ENCODE measurements at places on chromosomes 16 and 17.

DNA sequence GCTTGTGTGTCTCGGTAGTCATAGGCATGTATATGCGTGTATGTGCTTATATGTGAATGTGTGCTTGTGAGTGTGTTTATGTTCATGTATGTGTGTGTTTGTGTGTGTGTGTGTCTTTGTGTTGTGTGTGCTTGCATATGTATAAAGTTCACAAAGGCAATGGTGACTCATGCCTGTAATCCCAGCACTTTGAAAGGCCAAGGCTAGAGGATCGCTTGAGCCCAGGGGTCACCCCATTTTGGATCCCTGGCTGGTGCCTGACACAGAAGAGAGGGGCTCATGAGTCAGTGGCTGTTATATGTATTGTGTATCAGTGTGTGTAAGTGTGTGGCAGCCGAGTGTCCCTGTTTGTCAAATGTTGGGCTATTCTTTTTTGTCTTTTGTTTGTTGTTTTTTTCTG is 69.3 kb downstream of the ABCC1 start:
- DNase-seq, result no peak

GRCh38 chr17:27200476-27200875 is 93.4 kb upstream of the WSB1 start:
- DNase-seq, result no peak

GRCh38 chr16:779561-779960 is 8.6 kb downstream of the RPUSD1 start:
- DNase-seq, result no peak

DNA sequence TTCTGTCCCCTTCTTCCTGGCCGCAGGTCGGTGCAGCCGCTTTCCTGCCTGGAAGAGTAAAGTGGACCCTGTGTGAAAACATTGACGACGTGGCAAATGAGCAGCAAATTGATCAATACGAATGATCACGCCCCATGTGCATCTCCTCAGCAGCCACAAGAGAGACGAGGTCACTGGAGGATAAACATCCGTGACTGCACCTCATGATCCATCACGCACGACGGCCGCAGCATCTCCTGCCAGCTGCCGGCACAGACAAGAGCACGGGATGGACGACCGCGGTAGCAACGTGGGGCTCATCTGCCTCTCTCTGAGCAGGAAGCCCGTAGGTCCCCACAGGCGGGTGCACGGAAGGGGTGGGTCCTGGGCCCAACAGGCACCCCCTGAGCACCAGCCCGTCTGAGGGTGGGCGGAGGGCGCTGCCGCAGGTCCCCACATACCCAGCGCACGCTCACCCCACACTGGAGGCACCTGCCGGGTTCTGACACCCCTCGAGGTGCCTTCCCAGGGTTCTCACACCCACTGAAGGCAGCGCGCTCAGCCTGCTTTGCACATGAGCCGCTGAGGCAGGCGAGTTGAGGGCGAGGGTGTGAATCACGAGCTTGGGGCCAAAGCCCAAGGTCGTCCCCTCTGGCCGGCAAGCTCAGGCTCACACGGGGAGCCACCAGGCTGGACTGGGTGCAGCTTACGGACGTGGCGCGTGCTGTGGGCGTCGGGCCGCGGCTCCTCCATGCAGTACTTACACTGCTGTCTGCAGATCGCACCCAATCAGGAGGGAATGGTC is 12.3 kb upstream of the CDH15 start:
- no peak for DNase-seq

DNA sequence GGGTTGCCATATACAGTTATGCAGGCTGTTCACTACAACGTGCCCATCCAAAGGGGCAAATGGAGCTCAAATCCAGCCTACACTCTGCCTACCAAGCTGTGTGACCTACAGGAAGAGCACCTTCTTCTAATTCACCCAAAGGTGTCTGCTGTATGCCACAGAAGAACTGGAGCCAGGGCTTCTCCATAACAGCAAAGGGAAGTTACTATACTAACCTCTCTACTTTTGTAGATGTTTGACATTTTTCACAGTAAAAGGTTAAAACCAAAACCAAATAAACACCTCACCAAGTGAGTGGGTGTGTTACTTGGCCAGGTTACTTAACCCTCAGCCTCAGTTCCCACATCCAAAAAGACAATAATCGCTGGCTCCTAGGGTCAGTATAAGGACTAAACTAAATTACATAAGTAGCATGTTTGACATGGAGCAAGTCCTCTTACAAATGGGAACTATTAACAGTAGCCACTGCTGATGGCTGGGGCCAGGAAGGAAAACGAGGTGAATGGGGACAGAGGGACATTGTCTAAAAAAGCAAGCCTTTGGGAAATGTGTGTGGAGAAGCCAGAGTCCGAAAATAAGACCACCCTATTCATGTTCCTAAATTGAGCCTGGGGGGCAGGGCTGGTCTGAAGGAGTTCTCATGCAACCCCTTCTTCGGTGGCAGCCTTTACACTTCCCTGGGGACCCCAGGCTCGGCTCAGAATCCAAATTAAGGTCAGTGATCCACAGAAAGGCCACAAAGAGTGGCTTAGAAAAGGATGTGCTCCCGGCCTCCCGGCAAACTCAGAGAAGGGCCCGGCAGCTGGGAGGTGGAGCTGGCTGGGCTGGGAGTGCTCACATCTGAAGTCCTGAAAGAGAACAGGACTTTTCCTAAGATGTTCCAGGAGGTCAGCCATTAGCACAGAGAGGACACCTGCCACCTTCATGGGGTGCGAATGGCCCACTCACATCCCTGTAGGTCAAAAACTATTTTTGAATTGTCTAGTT is 13.5 kb downstream of the CUEDC1 start:
- peak; percentile 57 for DNase-seq

GRCh38 chr17:67245694-67246402 is 852 bp upstream of the HELZ start:
- no peak for DNase-seq

- no peak for DNase-seq
Measured at GRCh38 chr17:59637611-59638310, 18.1 kb downstream of the CLTC start.

GRCh38 chr16:50640391-50640790 is 40.7 kb downstream of the SNX20 start:
- DNase-seq, result no peak

DNA sequence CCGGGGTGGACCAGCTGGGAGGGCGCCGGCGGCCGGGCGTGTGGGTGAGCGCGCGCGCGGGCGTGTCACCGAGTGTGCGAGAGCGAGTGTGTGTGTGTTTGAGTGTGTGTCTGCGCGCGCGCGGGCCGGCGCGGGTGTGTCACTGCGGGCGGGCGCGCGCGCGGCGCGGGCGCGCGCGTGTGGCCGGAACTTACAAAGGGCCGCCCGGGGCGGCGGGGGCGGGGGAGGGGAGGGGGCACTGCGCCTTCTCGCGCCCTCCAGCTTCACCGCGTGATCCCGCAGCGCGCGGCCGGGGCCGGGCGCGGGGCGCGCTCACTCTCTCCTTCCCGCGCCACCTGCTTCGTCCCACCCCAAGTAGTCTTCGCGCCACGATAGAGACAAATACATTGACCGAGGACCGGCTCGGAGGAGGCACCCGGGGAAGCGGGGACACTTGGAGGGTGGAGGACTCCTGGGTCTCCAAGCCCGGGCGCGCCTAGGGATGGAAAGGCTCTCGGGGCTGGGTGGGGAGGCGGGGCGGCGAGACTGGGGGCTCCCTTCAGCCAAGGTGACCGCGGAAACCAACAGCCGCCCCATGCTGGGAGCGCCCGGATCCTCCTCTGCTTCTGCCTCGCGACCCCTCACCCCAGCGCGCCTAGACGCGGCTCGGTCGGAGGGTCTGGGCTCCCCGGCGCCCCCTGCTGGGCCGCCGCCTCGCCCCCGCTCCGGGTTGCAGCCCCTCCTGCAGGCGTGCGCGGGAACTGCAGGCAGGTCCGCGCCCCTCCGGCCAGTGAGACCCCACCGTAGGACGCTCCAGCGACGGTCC is at the start of gene SRCIN1:
Gene SRCIN1, minus strand, starts transcription at position 112 of the 805 bp plus-strand sequence. CDS start 247 bp downstream, outside the sequence.
- DNase-seq, result peak; percentile 71

DNA sequence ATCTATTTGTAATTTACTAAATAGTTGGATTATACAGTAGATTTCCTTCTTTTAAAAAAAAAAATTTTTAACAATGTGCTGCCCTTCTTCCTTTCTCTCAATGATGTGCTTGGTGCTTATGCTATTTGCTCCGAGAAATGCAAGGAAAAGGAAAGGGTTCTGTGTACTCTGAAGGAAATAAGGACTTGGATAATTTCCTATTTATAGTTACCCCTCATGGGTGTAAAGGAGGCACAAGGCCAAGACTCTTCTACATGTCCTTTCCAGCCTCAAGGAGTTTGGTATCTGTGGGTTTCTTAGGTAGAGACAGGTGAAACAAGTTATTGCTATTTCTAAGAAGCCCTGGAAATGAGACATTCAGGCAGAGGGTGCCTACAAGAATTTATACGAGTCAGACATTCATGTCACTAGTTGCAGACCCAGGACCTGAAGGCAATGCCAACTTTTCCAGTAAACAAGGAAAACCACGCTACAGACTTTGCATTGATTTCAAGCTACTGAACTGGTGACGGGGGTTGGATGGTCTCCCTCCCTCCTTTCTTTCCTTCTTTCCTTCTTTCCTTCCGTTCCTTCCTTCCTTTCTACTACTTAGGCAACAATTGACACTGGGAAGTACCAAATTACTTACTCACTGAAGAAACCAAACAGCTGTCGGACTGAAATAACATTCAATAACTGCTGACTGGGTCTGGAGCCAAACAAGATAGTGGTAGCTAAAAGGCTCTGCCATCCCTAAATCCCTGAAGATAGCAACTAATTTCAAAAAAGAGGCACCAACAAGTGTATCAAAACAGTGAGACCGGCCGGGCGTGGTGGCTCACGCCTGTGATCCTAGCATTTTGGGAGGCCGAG is 33.8 kb upstream of the GHDC start:
- DNase-seq, result no peak

DNA sequence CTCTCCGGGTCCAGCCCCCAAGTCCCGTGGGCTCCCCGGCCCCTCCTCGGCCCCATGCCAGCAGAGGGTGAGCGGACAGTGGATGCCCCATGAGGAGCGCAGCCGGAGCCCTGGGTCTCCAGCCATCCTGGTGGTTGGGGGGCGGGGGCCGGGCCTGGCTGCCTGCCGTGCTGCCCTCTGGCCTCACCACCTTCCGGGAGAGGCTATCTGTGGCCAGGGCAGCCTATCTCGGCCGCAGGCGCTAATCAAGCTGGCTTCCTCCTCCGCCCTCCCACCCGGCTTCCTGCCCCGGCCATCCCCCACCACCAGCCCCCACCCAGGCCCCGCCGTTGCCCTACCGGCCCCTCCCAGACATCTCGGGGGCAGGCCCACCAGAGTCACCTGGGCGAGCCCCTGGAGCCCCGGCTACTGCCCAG is 46.8 kb downstream of the ZFPM1 start:
- DNase-seq, result no peak

- no peak for DNase-seq
Measured at GRCh38 chr17:60079401-60080243, 901 bp upstream of the HEATR6 start.

DNA sequence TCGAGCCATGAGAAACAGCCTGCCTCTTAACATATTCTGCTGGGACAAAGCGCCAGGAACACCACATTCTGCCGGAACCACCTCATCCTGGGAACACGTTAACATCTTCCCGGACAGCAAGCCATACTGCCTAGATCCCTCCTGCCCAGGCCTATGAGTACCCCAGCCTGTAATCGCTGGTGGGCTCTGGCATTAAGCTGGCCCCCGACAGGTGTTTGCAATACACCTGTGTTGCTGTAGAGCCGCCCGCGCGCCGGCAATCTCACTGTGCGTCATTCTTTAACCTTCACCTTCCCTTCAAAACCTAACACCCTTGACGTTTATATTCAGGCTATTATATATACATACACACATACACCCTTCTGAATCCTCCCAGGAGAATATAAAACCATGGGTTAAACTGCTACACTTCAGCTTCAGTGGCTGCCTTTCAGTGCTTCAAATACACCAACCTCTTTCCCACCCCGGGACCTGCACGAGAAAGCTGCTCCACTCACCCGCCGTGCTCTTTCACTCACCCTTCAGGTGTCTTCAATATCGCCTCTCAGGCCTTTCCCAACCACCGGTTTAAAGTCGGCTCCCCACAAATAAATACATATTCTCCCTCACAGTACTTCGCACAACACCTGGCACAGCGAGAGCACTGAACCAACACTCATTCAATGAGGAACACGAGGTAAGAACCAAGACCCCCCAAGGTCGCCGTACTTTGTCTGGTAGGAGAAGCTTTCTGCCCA is 1.0 kb upstream of the ENDOV start:
- no peak for DNase-seq

- no peak for DNase-seq
Measured at GRCh38 chr17:73290399-73291259, 21.2 kb downstream of the CDC42EP4 start.

DNA sequence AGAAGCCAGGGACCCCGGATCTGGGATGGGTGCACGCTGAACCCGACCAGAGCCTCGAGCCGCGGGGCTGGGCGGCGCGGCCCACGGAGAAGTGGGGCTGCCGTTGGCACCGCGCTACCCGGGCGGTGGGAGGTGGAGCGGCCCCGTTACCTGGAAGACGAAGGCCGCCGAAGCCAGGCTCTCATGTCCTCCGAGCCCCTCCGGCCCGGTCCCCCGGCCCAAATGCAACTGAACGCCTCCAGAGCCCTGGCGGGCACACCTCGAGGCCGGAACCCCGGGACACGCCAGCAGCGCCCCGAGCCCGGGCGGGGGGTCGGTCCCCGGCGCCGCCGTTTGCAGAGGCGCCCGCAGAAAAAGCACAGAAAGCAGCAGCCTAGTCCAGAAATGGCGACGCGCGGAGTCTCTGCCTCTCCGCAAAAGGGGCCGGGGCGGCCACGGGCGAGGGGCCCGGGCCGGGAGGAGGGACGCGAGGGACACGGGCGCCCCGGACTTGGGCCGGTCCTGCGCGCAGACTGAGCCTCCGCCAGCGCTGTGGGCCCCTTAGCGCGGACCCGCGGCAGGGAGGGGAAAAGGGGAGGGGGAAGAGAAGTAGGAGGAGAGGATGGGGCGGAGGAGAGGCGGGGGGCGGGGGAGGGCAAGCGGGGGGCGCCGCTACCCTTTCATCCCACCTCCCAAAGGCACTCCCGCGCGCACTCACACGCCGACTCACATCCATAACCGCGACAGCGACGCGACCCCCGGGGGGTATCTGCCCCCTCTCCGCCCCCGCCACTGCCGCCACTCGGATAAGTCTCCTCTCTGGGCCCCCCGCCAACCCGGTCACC is 1.4 kb downstream of the AXIN2 start:
- no peak for DNase-seq

DNA sequence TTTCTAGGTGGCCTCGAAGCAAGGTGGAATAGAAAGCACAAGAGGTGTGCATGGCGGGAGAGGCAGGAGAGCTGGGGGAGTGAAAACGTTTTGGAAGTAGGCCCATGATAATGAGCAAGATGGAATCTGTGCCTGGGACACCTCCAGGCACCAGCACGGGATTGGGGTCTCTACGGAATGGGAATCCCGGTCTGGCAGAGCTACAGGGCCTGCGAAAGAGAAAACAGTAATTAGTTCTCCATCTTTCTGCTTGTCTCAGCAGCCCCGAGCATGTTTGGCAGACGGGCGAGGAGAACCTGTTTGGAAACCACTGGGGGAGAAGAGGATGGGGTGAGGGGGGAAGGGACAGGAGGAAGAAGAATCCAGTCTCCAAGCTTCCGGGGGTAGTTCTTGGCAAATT is 258.7 kb downstream of the SOX9 start:
- no peak for DNase-seq
